Activated naive CD4-positive, alpha-beta T cell treated with anti-CD3 and anti-CD28 coated beads for 36 hours (primary cell): ENCODE measurements at places on chromosomes 6 and 20.

GRCh38 chr6:54874349-54875048 is 27.9 kb downstream of the FAM83B start:
- DNase-seq, result no peak

- no peak for DNase-seq
Observed at GRCh38 chr6:21455071-21455470, 138.5 kb upstream of the SOX4 start.

GRCh38 chr6:170019818-170020583 is 268.6 kb downstream of the ERMARD start:
- DNase-seq, result no peak

DNA sequence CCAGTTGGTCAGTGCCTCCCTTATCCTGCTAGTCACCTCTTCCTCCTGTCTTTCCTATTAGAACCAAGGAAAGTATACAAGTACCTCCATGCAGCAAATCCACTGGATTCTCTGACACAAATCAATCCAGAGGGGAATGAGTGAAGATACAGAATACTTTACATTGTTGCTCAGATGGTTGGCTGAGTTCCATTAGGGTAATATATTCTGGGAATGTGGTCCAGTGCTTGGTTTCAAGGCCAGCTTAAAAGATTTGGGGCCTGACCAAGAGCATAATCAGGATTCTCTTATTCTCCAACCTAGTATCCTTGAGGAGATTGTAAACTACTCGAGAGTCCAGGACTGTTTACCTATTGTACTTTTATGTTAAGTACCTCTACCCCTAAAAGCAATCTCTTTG is 23.0 kb downstream of the CARMIL1 start:
- DNase-seq, result no peak

DNA sequence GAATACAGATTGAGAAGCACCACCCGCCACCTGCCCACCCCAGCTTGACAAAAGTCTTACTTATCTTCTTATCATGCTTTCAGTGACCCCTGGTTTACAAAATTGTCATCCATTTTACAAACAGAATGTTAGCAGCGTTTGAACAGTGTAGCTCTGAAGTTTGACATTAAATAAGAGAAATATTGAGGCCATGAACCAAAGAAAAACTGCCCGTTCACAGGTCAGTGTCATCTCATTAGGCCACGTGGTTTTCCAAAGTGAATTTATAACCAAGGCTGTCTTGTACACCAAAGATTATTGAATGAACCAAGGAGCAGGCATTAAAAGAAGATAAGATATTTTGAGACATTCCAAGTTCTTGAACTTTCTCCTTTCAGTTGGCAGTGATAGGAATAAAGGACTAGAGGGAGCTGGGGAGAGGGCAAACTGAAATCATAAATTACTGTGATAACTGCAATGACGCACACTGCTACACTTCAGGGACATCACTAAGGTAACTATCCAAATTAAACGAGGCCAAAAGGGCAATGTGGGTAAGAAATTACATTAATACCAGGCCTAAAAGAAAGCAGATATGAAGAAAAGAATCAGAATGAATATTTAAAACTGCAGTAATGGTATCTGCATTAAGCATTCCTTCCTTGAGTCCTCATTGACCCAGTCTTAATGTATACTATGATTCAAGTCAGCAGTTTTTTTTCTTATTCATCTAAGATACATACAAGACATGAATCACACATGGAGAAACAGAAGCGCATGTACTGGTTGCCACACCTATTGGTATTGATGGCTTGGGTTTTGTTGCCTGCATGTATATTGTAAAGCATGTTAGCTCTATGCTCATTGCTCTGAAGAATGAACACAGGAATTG is 159.8 kb upstream of the ARG1 start:
- no peak for DNase-seq

DNA sequence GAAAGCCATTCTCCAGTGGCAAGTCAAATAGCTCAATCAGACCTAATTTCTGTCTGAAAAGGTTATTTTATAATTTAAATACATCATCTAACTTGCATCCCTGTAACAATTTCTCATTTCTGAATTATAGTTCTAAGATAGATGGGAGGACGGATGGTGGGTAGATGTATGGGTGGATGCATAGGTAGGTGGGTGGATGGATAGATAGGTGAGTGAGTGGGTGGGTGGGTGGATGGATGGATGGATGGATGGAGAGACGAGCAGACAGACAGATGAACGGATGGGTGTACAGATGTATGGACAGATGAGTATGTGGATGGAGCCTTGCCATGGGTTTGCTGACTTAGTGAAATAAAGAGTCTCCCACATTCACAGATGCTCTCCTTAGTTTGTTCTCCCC is 20.0 kb downstream of the PDE10A start:
- no peak for DNase-seq
